ENCODE measurements at places on chromosomes 6 and 20.

DNA sequence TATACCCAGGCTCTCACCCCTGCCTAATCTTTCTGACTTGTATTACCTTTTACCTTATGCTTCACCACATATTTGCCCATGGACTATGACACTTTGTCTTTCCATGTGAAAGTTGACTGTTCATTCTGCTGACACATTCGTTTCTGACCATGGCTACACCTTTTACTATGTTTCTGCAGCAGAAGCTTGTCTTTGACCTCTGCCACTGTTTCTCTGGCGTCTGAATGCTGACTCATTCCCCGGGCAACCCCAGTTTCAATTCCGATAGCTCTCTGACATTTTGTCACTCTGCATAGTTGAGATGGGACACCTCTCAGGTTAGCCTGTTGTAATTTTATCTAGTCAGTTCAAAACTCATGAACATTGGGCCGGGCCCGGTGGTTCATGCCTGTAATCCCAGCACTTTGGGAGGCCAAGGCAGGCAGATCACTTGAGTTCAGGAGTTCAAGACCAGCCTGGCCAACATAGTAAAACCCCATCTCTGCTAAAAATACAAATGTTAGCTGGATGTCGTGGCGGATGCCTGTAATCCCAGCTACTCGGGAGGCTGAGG is 50.7 kb downstream of the SLC26A8 start:
- DNase-seq, result peak; percentile 21

GRCh38 chr6:100464903-100465700 is at the start of gene SIM1:
Gene SIM1, minus strand, starts transcription at chr6:100464921. Its CDS starts 1,453 bp downstream, at chr6:100463468.
- peak; percentile 57 for DNase-seq

DNA sequence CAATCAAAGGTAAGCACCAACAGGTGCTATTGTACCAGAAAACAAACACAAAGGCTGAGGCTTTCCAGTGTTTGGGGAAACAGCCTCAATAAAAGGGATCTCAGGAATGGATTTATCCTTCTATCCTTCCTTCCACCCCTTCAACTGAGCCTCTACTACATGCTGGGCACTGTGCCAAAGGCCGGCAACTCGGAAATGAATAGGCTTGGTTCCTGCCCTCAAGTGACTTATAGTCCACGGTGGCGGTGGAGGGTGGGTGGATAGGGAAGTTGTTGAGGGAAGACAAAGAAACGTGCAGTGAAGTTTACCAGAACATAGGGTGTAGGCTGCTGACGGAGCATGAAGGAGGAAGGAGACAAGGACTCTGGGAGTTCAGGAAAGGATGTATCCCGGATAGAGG is 73.4 kb upstream of the TAB2 start:
- no peak for DNase-seq

GRCh38 chr6:90131614-90132423 is 164.8 kb downstream of the BACH2 start:
- DNase-seq, result peak; percentile 57

DNA sequence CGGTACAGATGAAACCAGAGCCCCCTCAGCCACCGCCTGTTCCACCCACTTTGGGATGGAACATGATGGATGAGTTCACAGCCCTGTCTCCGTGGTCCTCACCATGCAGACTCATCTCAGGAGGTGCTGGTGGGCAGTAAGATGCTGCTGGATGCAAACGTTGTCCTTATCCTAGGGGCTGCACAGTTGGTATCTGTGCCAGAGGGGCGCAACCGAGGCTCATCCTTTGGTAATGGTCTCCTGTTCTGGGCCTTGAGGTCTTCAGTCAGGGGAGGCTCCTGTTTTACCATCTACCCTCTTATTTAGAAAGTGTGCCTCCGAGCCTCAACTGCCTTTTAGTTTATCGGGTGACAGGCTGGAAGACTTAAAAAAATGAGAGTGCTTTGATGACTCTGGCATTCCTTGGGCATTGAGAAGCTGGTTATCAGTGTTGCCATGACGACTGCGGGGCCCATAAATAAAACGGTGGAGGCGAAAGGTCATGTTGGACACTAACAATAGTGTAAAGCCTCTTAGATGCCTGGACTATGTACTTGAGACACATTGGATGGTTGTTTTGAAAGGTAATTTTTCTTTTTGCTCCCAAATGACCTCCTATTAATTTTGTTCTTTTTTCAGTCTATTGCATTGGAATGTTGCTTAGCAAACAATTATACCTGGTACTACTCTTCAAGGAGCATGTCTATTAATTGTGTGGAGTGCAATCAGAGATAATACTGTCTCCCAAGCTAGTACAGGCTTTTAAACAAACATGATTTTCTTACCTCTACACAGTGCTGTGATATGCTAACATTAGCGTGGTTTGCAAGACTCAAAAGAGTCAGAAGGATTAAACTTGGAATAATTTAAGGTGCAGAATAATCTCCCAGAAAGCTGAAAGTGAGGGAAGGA is 74.2 kb upstream of the DSP start:
- DNase-seq, result no peak

GRCh38 chr20:45407067-45407745 is 883 bp upstream of the DBNDD2 start:
- DNase-seq, result peak; percentile 12

DNA sequence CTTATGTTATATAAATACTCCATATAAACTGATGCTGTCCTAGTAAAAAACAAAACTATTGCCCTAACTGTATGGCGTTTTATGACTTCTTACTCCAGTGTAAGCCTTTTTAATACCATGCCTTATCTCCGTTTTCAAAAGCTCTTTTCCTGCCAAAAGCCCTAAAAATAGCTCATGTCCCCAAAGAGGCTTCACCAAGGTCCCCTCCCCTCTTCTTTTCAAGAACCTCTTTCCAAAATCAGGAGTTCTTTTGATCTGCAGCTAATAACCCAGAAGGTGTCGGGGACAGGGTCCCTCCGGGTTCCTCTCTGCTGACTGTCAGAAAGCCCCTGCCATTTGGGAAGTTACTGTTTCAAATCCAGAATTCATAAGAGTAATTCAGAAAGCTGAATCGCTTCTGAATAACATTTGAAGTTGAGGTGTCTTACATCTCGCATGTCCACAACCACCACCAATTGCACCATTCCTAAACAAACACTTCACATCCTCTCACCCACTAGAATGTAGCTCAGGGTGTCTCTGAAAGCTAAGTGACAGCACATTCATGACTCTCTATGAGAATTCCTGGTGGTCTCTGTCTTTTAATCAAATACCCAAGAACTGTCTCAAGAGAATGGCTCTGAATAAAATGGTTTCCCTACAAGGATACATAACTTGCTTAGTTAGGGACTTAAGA is 13.3 kb downstream of the TASP1 start:
- DNase-seq, result no peak

- DNase-seq, result no peak
Observed at GRCh38 chr6:20260360-20260759, 48.1 kb upstream of the MBOAT1 start.

DNA sequence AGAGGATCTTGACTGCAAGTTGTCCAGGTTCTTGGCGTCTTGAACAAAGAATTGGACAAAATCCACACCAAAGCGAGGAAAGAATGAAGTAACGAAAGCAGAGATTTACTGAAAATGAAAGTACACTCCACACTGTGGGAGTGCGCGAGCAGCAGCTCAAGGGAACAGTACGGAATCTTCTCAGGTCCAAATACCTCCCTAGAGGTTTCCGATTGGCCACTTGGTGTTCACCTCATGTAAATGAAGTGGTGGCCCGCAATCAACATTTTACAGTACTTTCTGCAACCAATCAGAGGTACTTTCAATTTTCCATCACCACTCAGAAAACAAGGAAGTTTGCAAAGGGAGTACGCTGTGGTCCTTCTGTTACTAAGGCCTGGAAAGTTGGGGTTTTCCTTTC is 122.4 kb downstream of the PTPRK start:
- no peak for DNase-seq

DNA sequence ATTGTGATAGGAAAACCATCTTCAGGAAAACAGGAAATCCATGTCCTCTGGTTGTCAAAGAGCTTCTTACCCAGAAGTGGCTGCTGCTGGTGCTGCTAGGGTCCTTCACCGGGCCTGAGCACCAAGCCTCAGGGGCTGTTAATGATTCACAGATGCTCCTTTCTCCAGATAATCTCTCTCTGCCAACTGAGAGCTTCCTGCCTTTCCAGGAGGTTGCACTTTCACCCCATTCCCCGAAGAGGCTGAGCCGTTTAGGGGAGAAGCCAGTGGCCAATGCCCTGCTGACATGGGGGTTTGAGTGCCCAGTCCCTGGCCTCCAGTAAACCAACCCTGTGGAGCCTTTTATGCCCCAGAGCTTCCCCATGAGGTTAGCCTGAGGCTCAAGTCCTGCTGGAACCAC is 122.4 kb downstream of the CBLN4 start:
- DNase-seq, result no peak

- no peak for DNase-seq
Observed at GRCh38 chr6:109345986-109346385, 36.3 kb downstream of the CD164 start.

DNA sequence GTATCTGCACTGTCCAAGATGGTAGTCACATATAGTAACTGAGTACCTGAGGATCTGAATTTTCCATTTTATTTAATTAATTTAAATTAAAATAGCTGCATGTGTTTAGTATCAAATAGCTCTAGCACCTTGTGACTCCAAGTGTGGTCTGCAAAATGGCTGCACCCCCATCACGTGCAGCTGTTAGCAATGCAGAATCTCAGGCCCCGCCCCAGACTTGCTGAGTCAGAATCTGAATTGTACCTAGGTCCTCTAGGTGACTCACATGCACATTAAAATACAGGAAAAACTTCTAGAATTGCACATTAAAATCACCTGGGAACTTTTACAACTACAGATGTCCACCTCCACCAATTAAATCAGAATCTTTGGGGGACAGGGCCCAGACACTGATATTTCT is 19.2 kb upstream of the FAM83C start:
- no peak for DNase-seq

GRCh38 chr6:87645080-87645479 is 55.1 kb downstream of the ORC3 start:
- no peak for DNase-seq

- DNase-seq, result peak; percentile 29
Observed at GRCh38 chr6:143804835-143805239, 38.3 kb upstream of the LTV1 start.

DNA sequence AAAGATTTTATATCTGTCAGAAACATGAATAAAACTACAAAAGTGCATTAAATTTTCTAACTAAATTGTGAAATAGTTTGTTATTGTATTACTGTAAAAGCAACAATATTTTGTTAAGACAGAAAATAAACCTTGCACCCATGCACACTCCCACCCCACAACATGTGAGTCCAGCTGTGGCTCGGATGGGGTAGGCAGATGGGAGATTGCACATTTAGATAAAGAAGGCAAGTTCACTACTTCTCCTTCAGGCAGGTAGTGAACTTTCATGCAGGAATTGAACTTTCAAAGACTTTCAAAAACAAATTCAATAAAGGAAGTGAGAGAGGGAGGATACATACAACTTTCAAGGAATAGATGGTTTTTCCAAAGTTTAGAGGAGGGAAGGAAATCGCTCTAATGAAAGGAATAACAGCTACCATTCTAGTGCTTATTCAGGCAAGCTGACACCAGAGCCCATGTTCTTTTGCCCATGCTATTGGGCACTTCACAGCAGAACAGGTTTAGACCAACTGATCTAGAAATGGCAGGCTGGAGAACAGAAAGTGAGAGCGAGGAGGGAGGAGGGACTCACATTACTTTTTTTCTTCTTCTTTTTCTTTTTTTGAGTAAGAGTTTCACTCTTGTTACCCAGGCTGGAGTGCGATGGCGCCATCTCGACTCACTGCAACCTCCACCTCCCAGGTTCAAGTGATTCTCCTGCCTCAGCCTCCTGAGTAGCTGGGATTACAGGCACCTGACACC is 28.5 kb downstream of the SF3B5 start:
- DNase-seq, result peak; percentile 26

DNA sequence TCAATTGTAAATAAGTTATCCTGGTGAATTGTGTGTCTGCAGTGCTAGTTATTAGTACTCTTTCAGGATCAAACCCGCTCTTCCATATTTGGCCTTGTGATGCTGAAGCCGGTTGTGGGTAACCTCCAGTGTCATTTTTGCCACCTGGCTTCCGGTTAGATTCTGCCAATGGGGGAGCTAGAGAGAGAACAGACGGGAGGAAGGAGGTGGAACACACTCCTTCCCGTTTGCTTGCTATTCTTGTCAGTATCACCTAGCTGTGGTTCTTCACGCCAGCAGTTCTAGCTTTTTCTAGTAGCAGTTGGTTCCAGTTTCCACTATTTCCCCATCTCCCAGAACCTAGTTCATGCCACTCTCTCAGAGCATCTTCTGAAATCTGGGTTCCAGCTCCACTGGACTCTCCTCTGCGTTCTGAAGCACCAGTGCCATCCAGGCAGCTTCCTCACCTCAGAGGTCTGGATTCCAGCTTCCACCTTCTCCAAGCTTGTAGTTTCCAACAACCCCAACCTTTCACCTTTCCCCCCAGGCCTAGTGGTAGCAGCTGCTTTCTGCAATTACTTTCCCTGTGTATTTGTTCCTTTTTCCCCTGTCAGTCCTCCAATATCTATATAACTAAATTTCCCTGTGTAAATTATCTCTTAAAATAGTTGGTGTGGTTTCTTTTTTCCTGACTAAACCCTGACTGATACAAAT is 46.9 kb upstream of the LOC128125822 start:
- DNase-seq, result no peak

DNA sequence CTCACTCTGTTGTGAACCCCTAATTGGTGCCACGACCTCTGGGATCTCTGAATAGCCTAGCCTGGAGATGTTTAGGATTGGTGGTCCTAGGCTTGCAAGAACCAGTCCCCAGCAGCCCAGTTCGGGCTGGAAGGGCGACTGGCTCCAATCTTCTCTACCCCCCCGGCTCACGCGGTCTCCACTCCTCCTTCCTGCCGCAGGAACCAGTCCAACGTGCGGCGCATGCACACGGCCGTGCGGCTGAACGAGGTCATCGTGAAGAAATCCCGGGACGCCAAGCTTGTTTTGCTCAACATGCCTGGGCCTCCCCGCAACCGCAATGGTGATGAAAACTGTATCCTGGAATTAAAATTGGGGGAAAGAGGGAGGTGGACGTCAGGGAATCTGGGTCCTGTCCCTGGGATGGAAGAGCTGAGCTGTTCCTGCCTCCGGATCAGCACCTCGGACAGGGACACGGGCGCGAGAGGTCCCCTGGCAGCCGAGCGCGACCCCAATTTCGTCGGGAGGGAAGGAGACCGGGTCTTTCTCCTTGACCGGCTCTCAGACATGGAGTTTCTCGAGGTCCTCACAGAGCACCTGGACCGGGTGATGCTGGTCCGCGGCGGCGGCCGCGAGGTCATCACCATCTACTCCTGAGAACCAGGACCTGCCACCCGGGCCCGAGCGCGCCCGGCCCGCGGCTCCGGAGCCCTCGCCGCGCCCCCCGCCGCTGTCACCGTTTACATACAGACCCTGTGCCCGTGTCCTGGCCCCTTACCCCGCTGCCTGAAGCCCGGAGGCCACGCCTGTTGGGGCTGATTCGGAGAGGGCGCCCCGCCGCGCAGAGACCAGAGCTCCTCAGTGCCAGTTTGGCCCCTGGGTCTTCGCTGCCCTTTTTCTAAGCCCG is 28.2 kb downstream of the SLC12A5 start:
- peak; percentile 39 for DNase-seq

- DNase-seq, result no peak
Observed at GRCh38 chr20:8803065-8803464, 265.8 kb upstream of the PLCB4 start.
